ENCODE measurements at places on chromosomes 12 and 14.

DNA sequence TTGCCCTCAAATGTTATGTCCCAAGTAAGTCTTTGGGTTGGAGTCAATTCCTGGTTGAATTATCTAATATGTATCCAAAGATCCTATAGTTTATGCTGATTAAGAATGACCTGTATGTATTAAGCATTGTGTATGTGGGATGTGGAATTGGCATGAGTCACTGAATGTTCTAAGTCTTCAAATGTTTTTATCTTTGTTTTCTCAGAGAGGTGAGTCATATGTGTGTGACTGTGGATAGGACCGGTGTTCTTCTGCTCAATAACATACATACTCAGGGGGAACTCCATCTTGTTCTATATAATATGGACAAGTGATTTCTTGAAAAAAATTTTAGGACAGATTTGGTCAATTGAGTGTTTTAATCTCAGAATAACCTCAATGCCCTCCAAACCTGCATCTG, 57.9 kb downstream of the NAV3 start:
- DNase-seq = no peak

DNA sequence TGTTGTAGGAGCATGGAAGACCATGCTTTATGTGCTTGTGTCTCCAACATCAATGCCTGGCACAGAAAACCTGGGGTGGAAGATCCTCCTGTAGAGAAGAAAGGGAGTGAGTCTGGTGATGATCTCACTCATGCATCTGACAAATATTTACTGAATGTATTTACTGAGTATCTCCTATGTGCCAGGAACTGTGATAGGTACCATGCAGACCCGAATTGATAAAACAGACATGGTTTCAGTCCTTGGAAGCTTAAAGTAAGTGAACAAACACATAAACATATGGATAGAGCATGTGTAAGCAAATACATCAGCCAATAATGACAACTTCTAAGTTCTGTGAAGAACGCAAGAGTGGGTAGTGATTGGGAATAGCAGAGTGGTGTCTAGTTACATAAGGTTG, 117.0 kb upstream of the CCDC198 start:
- DNase-seq = no peak

GRCh38 chr14:71001742-71002141, 94.5 kb downstream of the PCNX1 start:
- DNase-seq = no peak

DNA sequence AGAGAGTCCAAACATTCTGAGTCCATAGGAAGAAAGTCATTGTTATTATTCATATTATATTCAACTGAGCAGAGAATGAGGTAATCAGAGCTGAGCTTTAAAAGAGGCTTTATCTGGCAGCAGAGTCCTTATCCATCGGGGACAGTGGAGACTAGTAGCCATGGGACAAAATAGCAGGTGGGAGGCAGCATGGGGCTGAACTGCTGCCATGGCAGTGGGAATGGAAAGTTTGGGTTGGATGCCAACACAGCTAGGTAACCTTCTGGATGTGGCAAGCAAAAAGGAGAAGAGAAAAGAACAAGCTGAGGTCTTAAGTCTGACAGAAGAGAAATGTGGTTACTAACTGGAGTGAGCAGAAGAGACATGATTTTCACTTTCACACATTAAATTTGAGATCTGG, 71.0 kb upstream of the CDKN3 start:
- no peak for DNase-seq

DNA sequence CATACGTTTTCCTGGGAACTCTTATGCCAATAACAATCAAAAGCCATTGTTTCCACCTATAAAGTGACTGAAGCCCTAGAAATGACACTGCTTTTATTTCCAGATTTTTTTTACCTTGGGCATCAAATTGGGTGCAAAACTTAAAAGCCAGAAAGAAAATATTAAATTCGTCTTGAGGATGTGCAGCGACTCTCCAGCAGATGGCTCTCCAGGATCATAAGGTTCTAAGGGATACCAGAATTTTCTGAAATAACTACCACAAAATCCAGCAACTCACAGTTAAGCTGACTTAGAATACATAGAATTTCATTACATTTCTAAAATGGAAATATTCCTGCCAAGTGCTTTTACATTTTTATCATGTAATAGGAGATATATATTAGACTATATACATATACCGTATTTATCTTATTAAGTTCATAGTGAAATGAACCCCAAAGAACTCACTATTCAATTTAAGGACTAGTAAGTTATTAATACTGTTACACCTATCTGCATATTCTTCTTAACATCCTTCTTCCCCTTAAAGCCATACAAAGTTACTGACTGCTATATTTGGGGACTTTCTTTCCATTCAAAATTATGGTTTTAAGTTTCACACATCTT, 44.0 kb downstream of the ARMH4 start:
- DNase-seq = no peak

- no peak for DNase-seq
These were observed 198.7 kb downstream of the SYT1 start for GRCh38 chr12:79063258-79063657.
